ENCODE measurements at places on chromosomes 13 and 19.

GRCh38 chr19:37220383-37220782, 2.4 kb downstream of the ZNF383 start:
- no peak for DNase-seq

DNA sequence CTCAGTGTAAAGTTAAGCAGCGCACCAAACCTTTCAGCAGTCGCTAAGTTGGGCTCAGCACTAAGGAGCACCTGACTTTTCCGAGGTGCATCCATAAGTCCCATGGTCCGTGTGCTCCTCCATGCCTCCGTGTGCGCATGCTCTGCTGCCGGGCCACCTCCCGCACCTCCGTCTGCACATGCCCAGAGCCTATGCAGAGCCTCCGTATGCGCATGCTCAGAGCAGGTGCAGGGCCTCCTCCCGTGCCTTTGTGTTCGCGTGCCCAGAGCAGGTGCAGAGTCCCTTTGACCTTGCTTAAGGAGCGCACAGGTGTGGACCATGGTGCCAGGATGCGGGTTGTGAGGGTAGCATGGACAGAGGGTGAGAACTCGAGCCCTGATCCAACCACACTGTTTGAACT, 46.0 kb downstream of the ATP11A start:
- no peak for DNase-seq

- DNase-seq: no peak
These were observed 1.9 kb downstream of the ATP4B start for GRCh38 chr13:113656003-113656588.

- no peak for DNase-seq
These were observed 1.7 kb downstream of the STK24 start for GRCh38 chr13:98575009-98575903.

DNA sequence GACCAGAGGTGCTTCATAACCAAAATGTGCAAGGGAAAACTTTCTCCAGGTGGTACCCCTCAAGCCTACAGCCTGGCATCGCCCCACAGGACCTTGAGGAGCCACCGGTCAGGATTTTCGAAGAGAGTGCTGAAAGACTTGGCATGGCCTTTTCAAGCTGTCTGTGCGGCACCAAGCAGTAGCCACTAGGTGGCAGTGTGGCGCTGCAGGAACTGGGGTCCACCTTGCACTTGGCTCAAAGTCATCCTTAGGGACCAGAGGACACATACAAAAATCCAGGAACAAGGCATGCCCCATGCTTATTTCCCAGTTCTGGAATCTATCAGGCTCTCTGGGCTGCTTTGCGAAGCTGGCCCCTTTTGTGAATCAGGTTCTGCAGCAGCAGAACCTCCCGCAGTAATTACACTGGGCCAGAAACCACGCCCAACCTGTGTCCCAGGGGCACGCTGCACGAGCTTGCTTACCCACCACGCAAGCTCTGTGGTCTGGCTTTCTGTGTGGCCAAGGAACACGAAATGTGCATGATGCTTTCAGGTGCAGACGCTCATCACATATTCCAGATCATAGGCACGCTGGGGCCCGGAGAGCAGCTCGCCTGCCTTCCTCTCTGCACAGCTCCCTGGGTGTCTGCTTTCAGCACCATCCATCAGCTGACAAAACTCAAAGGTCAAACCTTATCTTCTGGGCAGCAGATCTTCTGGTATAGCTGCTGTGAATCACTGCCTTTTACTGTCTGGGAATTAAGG, 87.2 kb downstream of the SLC7A1 start:
- DNase-seq: peak; percentile 68

DNA sequence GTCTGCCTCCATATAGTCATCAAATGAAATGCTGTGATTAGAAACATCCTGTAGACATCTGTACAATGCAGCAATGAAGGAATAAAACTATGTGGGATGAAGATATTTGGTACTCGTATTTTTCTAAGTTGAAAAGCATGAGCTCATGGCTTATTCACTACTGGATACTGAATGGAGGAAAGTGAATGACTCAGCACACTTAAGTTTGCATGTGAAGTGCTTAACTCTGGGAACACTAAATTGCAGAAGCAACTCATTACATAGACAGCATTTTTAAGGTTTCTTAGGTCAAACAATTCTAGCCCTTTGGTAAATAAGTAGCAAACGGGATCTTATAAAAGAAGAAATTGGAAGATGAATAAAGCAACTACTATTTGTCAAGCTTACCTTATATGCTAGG, 429.0 kb upstream of the MIR17HG start:
- DNase-seq: no peak

GRCh38 chr19:16527971-16528521, 14.2 kb downstream of the CHERP start:
- no peak for DNase-seq

- DNase-seq: no peak
These were observed 8.1 kb downstream of the URAD start for GRCh38 chr13:27980280-27980998.

DNA sequence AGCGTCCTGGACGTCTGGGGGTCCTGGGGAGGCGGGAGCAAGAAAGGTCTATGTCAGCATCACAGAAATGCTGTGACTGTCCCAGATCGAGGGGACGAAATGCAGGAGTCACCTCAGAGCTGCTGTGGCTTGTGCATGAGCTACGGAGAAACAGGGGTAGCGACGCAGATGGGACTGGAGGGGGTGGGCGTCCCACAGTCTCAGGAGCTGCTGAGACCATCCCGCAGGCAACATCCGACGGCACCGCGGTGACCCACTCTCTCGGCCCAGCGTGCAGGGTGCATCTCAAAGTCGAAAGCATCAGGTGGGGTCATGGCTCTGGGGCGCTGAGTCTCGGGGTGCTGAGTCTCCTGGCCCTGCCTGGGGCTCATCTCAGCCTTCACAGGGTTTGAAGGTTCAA, 37.4 kb upstream of the C13orf46 start:
- DNase-seq: no peak

DNA sequence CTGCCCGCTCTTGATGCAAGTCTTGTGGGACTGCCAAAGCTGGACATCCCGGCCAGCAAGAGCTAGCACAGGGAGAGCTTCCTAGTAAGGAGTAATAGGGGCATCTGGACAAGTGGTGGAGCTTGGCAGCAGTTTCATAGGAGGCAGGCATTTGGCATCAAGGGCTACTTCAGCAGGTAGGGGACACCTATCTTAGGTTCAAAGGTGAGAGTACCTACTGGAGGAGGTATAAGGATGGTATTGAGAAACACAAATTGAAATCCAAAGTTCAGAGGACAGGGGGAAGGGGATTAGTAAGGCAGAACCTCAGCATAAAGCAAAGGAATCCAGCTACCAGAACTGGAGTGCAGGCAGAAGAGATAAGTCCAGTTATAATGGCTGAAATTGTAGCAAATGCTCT, 441.7 kb downstream of the OXGR1 start:
- DNase-seq: no peak

DNA sequence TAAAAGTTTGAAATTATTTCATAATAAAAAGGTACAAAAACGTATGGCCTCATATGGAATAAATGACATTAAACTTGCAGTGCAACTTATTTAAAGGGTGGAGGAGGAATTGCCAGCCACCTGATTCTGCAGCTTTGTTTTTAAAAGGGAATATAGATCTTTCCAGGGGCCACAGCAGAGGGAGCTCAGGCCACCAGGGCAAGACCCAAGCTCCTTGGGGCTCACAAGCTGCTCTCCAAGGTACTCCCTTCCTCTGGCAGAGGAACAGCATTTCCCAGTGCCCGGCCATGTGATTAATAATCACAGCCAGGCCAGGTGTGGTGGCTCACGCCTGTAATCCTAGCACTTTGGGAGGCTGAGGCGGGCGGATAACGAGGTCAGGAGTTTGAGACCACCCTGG, 6.2 kb downstream of the ACOD1 start:
- DNase-seq: no peak

DNA sequence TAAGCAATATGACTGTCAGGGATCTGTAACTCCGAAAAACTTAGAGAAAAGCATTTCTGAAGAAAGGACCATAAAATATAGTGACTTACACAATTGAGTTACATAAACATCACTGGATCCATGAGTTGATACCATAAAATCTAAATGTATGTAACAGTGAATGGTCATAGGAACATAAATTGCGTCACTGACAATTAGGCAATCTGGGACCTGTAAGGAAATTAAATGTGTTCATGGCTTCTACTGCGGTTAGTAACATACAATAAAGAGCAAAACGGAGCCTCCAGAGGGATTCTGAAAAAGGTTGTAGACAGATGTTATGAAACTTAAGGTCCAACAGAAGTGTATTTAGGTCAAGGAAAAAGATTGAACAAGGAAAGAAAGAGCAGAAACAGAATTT, 27.1 kb downstream of the POU4F1 start:
- DNase-seq: no peak

GRCh38 chr13:79245937-79246577, 160.0 kb downstream of the RBM26 start:
- DNase-seq: no peak

- DNase-seq: no peak
These were observed 40.4 kb upstream of the PDCD5 start for GRCh38 chr19:32540621-32541020.

GRCh38 chr13:74820809-74821208, 661.2 kb downstream of the TBC1D4 start:
- DNase-seq: no peak

- no peak for DNase-seq
These were observed 497 bp upstream of the MLNR start for GRCh38 chr13:49219647-49220035.

GRCh38 chr13:113369881-113370280, 6.0 kb upstream of the GRTP1 start:
- no peak for DNase-seq

DNA sequence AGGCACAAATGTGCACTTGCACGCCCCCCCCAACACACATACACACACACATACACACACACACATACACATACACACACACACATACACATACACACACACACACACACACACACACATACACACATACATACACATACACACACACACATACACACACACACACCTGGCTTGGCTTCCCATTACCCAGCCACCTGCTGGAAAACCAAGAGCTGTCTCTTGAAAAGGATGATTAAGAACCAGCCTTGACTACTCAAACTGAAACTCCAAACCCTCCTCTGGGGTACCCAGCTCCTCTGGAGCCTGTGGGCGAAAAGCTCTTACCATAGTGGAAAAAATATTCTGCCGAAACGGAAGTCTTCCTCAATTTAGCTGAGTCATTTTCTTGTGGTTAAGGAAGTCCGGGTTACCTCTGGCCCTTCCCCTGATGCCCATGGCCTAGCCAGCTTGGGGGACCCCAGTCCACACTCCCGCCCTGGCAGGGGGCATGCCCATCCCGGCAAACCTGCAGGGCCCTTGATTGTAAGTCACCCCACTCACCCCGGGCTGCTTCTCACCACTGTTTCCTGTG, 21.9 kb downstream of the CEBPA start:
- DNase-seq: no peak

- peak; percentile 78 for DNase-seq
These were observed 23.3 kb downstream of the NOTCH3 start for GRCh38 chr19:15177269-15178116.

GRCh38 chr13:112767506-112768471, 78.0 kb downstream of the ATP11A start:
- no peak for DNase-seq

DNA sequence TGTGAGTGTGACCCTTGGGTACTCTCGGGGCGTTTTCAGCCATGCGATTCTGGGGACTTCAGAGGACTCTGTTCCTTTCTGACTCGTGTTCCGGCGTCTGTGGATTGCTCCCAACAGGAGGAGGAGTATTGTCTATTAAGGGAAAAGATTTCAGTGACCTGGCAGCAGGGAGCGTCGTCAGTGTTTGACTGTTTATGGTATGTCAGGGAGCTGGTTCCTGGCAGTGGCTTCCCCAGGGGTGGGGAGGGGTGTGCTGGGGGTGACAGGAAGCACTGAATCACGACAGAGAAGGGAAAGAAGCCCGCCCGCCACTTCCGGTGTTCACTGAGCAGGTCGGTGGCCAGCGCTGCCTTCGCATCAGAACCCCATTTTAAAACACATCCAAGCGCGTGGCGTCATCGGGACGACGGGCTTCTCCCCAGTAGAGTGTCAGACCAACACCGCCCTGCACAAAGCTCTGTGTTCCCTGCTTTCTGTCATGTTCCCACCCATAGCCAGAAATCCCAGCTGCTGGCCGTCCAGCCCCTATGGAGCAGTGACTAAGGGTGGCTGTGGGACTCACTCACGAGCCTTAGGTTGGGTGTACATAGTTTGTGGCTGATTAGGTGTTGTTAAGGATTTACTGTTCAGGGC, 33.8 kb downstream of the COL4A2 start:
- DNase-seq: no peak

DNA sequence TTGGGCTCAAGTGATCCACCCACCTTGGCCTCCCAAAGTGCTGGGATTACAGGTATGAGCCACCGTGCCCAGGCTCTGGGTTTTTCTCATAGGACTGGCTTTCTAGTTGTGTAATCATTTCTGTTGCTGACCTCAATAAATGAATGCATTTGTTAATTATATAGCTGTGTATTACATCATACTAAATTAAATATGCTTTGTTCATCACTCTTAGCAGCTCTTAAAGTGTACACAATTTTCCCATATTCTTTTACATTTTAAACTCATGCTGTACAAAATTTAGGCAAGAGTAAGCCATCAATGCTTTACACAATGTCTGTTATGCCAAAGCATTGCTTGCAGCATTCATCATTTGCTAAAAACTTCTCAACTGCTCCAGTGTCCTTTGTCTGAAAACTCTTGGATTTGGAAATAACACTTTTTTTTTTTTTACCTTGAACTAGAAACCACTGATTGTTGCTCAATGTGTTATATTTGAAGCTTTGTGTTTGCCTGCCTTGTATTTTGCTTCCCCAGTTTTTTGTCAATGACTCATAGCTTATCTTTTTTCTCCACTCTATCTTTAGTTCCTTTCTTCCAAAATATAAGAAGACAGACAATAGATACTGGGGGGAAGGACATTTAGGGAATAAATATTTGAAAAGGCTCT, 31.4 kb downstream of the CCDC122 start:
- no peak for DNase-seq

- DNase-seq: no peak
These were observed 14.2 kb downstream of the TSSK6 start for GRCh38 chr19:19500975-19501644.

- DNase-seq: no peak
These were observed 4.0 kb downstream of the CEACAM1 start for GRCh38 chr19:42524250-42524649.

DNA sequence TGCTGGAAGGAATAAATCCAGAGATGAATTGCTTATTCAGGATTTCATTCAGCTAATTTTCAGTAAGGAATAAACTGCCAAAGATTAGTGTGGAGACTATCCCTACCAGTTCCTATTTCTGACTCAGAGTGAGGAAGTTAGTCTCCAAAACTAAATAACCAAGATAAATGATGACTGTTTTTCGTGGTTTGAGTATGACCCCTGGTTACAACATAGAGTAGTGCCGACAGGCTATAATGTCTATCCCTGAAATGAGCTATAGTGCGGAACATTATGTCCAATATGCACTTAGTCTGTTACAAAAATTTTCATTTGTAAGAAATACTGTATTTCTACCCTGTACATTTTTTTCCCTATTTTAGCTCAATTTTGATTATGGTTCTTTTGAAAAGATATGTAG, 51.4 kb downstream of the NBEA start:
- DNase-seq: no peak
